ENCODE measurements at places on chromosomes 3 and 15. TPM values are rescaled to one million over a fixed set of nuclear protein-coding genes. Genes with fewer than 3 reads are reported as not detected.
A peak's percentile ranks its signal among the peaks of the same experiment; 100 is the strongest.

DNA sequence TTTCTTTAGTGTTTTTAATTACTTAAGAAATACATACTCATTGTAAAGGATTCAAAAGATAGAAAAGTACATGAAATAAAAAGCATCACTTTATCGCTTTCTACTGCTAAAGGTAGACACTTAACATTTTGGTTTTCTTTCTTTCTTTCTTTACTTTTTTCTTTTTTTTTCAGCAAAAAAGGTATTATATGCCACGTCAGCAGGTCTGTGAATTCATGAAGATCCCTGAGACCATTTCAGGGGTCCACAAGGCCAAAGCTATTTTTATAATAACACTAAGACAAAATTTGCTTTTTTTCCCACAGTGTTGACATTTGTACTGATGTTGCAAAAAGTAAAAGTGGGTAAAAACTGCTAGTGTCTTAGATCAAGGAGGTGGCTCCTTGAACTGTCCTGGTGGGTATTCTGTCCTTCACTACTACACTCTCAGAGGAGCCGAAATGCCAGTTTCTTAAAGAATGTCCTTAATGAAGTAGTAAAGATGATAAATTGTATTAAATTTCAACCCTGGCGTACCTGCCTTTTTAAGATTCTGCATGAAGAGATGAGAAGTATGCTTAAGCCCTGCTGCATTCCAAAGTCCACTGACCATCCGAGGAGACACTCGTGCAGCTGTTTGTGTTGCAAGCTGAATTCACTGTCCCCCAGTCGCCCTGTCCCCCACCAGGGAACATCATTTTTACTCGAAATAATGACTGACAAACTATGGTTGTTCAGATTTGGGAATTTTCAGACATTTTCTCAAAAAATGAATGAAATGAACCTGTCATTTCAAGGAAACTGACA lies 106.7 kb upstream of the PIAS1 start:
- H3K27ac ChIP-seq, result no peak overlapping the region
- H3K4me3 ChIP-seq, result no peak overlapping the region
- H3K27me3 ChIP-seq, result no peaks in the 10 kb centered on the region
- H3K4me1 ChIP-seq, result no peaks in the 10 kb centered on the region
- H3K36me3 ChIP-seq, result no peaks in the 10 kb centered on the region

GRCh38 chr15:27671819-27672437 lies 427.2 kb downstream of the OCA2 start:
- no peaks in the 10 kb centered on the region for H3K36me3 ChIP-seq
- H3K4me3 ChIP-seq, result no peak overlapping the region
- no peak overlapping the region for H3K27ac ChIP-seq
- DNase-seq, result no peak

- no peak overlapping the region for H3K27ac ChIP-seq
- no peaks in the 10 kb centered on the region for H3K27me3 ChIP-seq
- no peaks in the 10 kb centered on the region for H3K4me1 ChIP-seq
- H3K36me3 ChIP-seq, result no peaks in the 10 kb centered on the region
- no peak overlapping the region for H3K4me3 ChIP-seq
Observed at GRCh38 chr3:102374863-102375634, 59.8 kb upstream of the ZPLD1 start.

GRCh38 chr3:142878649-142879300 lies 10.1 kb downstream of the PCOLCE2 start:
- no peaks in the 10 kb centered on the region for H3K4me1 ChIP-seq
- DNase-seq, result no peak
- H3K27ac ChIP-seq, result no peak overlapping the region
- no peaks in the 10 kb centered on the region for H3K27me3 ChIP-seq
- H3K36me3 ChIP-seq, result no peaks in the 10 kb centered on the region

DNA sequence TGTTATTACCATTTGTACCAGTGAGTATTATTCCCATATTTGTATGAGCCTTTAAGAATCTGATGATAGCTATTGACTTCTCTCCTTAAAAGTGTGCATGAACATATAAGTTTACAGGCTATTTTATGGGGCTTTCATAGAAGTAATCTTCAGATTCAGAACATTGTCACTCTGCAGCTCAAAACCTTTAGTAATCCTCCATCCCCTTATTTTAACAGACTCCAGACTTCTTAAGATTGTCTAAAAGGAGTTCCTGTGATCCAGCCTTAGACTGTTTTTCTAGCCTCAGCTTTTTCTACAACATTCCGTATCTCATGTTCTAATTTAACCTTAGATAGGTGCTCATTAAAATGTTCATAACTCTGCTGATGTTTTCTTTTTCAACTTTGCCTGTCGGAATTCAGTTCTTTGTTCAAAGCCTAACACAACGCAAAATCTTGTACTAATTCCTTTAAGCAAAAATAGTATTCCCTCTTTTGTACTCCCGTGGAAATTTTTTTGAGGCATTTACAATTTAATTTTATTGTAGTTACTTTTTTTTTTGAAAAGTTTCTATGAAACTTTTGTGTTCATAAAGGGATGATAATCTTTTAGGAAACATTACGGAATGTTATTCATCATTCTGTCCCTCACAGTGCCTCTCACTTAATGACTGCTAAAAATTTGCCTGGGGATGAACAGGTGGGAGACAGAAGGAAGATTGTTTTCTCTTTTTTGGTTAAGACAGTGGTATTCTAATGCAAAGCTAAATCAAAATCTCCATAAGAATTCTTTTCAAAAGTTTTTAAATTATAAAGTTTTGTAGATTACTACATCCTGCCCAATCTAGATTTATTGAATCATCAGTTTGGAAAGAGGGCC lies 38.7 kb upstream of the UTS2B start:
- H3K27me3 ChIP-seq, result no peaks in the 10 kb centered on the region
- H3K4me3 ChIP-seq, result no peak overlapping the region
- no peaks in the 10 kb centered on the region for H3K4me1 ChIP-seq
- no peak overlapping the region for H3K27ac ChIP-seq

GRCh38 chr15:84879088-84879780 lies 5.2 kb upstream of the SLC28A1 start:
- no peak overlapping the region for H3K27ac ChIP-seq
- H3K4me3 ChIP-seq, result no peak overlapping the region
- no peaks in the 10 kb centered on the region for H3K4me1 ChIP-seq
- no peaks in the 10 kb centered on the region for H3K27me3 ChIP-seq

DNA sequence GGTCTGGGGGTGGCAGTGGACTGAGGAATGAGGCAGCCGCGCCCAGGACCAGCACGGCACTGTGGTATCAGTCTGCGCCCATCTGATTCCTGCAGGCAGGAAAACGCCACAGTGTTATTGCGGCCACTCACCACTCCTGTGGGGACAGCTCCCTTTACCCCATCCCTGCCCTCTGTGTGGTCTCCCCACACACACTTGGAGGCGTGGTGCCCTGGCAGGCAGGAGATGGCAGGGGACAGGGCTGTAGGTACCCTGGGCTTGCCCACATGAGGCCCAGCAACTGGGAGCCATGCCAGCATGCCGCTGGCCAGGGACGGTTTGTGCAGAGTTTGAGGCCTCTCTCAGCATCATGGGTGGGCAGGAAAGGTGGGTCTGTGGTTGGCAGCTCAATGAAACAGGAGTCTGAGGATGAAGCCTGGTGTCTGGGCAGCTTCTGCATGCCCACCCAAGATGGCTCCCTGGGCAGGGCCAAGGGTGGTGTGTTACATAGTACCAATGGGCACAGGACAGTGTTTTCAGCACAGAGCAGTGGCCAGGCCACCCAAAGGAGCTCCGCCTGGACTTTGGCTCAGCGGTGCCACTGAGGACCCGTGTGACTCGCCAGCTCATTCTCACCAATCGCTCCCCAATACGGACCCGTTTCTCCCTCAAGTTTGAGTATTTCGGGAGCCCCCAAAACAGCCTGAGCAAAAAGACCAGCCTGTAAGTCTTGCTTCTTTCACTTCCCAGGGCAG lies 27.2 kb downstream of the ACAA1 start:
- no peaks in the 10 kb centered on the region for H3K36me3 ChIP-seq
- H3K4me1 ChIP-seq, result peaks cover 35% of the 10 kb centered on the region
- no peak for DNase-seq
- H3K27me3 ChIP-seq, result no peaks in the 10 kb centered on the region
- no peak overlapping the region for H3K4me3 ChIP-seq

DNA sequence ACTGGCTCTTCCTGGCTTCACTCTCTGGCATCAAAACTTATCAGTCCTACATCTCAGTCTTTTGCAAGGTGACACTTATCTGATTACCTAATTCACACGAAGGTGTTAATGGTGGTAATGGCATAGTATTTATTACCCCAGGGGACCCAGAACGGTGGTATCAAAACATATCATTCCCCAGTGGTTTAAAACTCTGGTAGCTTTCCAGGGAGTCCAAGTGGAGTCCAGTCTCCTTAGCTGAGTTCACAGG lies 41.3 kb downstream of the SMAD3 start:
- H3K4me1 ChIP-seq, result peaks cover 89% of the 10 kb centered on the region
- no peaks in the 10 kb centered on the region for H3K27me3 ChIP-seq
- no peak for DNase-seq

DNA sequence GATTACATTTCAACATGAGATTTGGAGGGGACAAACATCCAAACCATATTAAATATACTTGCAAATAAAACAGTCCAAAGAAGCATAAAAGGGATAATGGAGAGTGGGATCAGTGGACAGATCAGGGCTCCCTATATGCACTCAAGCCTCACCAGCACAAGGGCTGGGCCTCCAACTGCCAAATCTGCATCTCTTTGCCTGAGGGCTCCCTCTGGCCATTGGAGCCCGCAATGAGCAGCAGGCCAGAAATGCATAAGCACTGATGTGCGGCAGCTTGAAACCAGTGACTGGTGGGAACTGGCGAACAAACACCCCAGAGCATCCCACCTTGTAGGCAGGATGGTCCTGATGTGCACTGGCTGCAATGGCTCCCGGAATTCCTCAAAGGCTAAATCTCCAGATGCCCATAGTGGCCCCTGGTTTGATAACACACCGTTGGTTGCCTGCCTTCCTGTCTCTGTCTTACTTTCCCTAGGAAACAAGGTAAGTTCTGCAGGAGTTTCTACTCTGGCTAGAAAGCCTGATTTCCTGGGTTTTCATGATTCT lies 55.9 kb upstream of the POMGNT2 start:
- H3K4me1 ChIP-seq, result no peaks in the 10 kb centered on the region
- H3K27ac ChIP-seq, result no peak overlapping the region
- H3K36me3 ChIP-seq, result no peaks in the 10 kb centered on the region
- no peak for DNase-seq
- H3K4me3 ChIP-seq, result no peak overlapping the region

DNA sequence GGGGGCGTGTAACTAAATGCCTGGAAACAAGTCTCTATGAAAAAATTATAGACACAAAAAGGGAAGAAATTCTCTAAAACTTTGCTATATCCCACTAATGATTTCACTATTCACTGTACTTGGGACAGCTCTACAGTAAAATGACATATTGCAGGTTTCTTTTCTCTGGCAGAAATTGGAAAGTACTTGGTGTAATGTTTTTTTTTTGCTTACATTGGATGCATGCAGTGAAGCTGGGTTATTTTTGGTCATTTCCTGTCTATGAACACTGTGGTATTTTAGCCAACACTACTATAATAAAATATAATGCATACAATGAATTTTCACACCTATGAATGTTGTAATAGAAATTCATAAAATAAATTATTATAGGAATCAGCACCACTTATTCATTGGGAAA lies 109.7 kb downstream of the LRRC49 start:
- no peak for DNase-seq
- no peaks in the 10 kb centered on the region for H3K27me3 ChIP-seq
- no peaks in the 10 kb centered on the region for H3K36me3 ChIP-seq

DNA sequence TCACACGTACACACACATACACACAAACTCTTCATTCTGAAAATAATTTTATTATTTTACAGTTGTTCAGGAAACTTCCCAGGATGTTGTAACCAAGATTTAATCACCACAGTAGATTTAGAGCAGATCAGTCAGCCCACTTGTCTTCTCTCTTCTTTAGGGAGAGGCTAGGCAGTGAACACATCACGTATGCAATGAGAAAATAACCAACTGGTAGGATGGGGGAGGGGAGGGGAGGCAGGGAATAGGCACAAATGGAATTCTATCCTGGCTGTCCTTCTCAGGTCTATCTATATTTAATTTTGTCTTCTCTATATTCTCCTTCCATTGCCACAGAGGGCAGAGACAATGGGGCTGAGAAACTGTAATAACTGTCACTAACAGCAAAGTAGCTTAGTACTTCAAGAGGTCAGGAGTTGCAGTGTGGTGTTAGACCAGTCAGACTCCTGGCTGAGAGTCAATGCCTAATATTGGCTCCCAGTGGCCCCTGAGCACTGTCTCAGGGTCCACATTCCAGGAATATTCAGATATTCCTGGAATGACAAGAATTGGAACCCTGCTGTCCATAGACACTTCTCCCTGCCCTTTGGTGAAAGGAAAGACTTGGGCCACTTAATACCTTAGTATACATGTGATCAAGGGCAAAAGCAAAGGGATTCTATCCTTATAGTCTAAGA lies 2.6 kb upstream of the HCLS1 start:
- no peak overlapping the region for H3K4me3 ChIP-seq
- DNase-seq, result no peak
- peaks cover 50% of the 10 kb centered on the region for H3K4me1 ChIP-seq
- H3K36me3 ChIP-seq, result peaks cover 26% of the 10 kb centered on the region
- no peak overlapping the region for H3K27ac ChIP-seq

DNA sequence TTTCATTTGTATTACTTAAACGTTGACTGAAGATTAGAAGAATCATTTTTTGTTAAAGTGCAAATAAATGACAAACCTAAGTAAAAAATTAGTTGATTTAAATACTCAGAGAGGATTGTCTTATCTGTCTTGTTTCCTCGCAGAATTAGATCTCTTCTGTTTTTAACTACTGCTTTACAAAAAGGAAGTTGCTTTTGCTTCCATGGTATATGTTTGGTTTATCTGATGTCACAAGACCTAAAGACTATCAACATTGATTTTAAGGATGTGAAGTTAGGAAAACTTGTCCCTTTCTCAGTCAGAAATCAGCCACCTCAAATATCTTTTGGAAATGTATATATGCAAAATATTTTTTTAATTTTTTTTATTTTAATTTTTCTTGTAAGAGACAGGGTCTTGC lies 28.7 kb downstream of the GPR171 start:
- peak; percentile 35 for DNase-seq
- H3K36me3 ChIP-seq, result no peaks in the 10 kb centered on the region
- peaks cover 37% of the 10 kb centered on the region for H3K4me1 ChIP-seq
- H3K27ac ChIP-seq, result peak overlapping the region; percentile 39
- no peaks in the 10 kb centered on the region for H3K27me3 ChIP-seq

GRCh38 chr3:106765342-106765741 lies 611.9 kb upstream of the CCDC54 start:
- no peak overlapping the region for H3K27ac ChIP-seq
- no peaks in the 10 kb centered on the region for H3K36me3 ChIP-seq
- DNase-seq, result no peak
- H3K4me3 ChIP-seq, result no peak overlapping the region
- H3K4me1 ChIP-seq, result no peaks in the 10 kb centered on the region
- no peaks in the 10 kb centered on the region for H3K27me3 ChIP-seq

GRCh38 chr15:34813446-34814190 lies 18.3 kb upstream of the ACTC1 start:
- no peak for DNase-seq
- no peaks in the 10 kb centered on the region for H3K4me1 ChIP-seq
- no peak overlapping the region for H3K4me3 ChIP-seq
- no peaks in the 10 kb centered on the region for H3K36me3 ChIP-seq

Gene BCHE
- polyA plus RNA-seq, result not detected

Gene FANCD2OS
- polyA plus RNA-seq, result not detected

Gene GHRL
- polyA plus RNA-seq, result 13.1 TPM

Gene MESP2
- not detected for polyA plus RNA-seq

Gene AMOTL2
- polyA plus RNA-seq, result 0.01 TPM

Gene SLC27A2
- not detected for polyA plus RNA-seq

Gene CHAC1
- polyA plus RNA-seq, result not detected

Gene CHST14
- polyA plus RNA-seq, result 6.1 TPM

Gene LAMB2
- 4.0 TPM for polyA plus RNA-seq

Gene NAALADL2
- polyA plus RNA-seq, result not detected

Gene P2RY14
- 0.09 TPM for polyA plus RNA-seq

Gene XCR1
- 0.05 TPM for polyA plus RNA-seq

Gene LTF
- not detected for polyA plus RNA-seq

Data from CD14-positive monocyte (primary cell).